Fibroblast of pulmonary artery (primary cell): ENCODE measurements at places on chromosomes 4 and X.

GRCh38 chrX:2955838-2956237 lies 26.7 kb upstream of the ARSD start:
- DNase-seq, result no peak

GRCh38 chrX:68872171-68872570 lies 43.4 kb downstream of the EFNB1 start:
- no peak for DNase-seq

- DNase-seq, result no peak
Measured at GRCh38 chr4:38785901-38786402, 3.2 kb upstream of the TLR10 start.

- no peak for DNase-seq
Measured at GRCh38 chr4:626201-627091, 1.1 kb downstream of the PDE6B start.

GRCh38 chr4:8922481-8922880 lies 50.8 kb upstream of the HMX1 start:
- DNase-seq, result no peak
